Activated CD4-positive, CD25-positive, alpha-beta regulatory T cell treated with anti-CD3 and anti-CD28 coated beads, Interleukin-2, amount 50 U/mL, for 72 hours (primary cell): ENCODE measurements at places on chromosomes 1 and 21.

- no peak for DNase-seq
Observed at GRCh38 chr1:198798923-198799386, 160.1 kb downstream of the PTPRC start.

DNA sequence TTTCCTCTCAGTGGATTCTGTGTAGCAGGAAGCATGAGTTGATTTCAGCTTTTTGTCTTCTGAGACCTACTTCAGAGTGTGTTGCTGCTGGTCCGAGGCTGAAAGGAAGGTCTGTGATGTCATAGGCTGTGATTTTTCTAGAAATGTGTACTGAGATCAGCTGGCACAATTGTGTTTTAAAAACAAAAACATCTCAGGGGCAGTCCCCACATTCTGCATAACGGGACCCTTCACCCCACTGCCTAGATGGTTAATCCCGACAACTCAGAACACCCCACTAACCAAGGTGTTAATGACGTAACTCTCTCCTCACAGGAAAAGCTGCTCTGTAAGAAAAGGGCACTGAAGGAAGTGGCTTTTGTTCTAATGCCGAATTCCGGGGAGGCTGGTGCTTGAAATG, 59.8 kb upstream of the PPP2R5A start:
- DNase-seq, result no peak

GRCh38 chr1:43452789-43453441, 816 bp downstream of the HYI start:
- no peak for DNase-seq

GRCh38 chr1:36864823-36865601, 169.3 kb downstream of the GRIK3 start:
- no peak for DNase-seq

DNA sequence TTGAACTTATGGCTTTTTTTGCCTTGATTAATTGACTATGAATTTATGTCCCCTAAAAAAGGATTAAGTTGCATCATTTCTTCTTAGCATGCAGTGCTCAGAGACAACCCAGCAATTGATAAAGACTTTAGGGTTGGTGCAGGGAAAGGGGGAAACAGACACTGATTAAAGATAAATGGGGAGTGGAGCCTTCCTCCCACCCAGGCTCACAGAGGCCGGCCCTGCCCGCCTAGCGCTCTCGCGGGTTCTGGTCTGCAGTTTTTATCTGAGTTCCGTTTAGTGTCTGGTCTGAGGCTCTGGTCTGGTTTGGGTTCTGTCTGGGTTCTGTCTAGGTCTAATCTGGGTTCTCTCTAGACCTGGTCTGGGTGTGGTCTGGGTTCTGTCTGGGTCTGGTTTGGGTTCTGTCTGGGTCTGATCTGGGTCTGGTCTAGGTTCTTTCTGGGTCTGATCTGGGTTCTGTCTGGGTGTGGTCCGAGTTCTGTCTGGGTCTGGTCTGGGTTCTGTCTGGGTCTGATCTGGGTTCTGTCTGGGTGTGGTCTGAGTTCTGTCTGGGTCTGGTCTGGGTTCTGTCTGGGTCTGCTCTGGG, 48.1 kb downstream of the ABCG1 start:
- no peak for DNase-seq
